ENCODE measurements at places on chromosomes 2 and 18.
A peak's percentile ranks its signal among the peaks of the same experiment; 100 is the strongest.

GRCh38 chr18:44927127-44927849 is 246.6 kb downstream of the SETBP1 start:
- DNase-seq: no peak

DNA sequence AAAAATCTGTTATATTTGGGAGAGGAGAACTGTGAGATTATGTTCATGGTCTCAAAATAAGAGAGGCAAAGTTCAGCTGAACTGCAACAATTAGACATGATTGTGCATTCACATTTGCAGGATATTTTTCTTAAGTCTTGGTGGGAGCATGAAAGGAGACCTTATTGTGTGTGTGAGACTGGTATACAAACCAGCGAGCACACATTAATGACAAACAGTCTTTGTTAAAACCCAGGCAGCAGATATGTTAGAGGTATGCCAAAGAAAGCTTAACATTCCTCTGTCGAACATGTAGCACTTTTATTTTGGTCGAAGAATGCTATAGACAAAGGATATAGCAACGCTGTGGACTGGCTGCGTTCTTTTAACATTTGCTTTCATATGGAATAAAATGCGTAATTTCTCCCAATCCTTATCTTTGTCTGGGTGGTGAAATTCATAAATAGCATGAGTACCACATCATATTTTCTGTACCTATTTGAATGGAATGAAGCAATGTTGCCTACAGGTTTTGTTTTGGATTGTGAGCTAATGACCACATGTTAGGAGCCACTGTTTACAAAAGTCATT is 88.4 kb downstream of the ICOS start:
- DNase-seq: peak; percentile 15

DNA sequence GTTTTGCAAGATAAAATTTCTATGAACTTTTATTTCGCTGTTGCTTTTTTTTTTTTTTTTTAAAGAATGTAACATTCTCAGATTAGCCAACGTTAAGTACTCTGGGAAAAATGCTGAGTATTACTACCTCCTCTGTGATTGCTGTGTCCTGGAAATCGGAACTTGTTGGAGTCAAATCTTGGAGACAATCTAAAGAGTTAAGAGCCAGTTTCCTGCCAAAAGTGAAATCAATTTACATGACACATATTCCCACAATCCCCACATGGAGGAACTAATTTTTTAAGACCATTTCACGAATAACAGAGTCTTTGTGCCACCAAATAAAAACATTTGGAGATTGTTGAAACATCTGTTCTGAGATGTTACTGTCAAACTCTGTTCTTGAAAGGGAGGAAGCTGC is 127.8 kb downstream of the MEP1B start:
- DNase-seq: no peak

DNA sequence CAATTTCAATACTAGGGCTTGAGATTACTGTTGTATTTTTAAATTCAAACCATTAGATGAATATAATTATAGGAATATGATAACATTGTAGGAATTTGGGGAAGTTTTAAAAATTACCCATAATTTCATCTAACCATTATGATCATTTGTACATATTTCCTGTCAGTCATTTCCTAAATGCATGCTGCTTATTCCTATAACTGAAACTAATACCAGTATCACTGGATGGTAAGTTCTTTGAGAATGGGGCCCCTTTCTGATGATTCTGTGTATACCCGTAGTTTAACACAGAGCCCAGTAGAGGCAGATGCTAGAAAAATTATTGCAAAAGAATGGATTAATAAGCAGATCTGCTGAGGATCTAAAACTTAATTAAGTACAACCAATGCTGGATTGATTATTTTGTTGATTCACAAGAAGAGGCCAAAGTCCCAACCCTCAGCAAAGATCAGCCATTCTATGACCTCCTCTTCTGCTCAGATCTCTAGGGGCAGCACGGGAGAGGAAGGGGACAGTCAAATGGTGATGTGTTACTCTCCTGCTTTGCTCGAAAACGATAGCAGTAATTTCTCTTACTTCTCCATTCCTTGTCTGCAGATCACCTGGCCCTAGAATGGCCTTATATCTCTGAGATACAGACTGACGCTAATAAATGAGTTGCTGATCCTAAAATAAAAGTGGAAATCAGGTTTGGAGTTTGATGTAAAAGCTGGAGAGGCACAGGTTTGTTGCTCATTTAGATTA is 69.5 kb upstream of the PELI1 start:
- no peak for DNase-seq

DNA sequence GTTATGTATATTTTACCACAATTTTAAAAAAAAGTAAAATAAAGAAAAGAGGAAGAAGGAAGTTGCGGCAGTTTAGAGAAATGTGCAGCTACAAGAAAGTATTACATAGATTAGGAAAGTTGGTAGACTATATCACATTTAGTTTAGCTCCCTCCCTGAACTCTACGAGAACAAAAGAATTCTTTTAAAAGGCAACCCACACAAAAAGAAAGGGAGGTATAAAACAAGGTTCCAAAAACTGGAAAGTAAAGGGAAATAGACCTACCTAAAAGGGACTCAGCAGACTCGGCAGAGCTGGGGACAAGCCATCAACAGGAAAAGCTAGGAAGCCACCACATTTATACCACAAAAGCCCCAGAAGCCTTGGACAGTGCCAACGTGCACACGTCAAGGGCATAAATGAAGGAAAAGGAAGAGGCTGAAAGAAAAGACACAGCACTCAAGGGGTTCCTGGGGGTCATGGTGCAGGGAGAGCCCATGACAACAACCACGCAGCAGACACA is 9.1 kb downstream of the TMEM127 start:
- no peak for DNase-seq

DNA sequence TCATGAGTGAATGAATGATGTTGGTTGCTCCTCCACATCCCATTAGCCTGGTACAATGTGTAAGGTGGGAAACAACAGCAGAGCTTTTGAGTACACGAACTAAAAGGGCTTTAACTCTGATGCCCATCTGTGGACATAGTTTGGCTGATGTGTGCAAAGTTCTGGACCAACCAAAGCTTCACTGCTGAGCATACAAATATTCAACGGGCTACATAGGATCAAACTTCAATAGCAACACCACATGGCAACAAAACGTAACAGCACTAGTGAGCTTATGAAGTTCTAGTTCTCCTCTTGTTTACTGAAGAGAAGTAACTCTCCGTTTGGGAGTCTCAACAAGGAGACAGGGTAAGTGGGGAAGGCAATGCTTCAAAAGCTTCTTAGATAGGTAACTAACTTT is 20.4 kb downstream of the STAM2 start:
- DNase-seq: no peak

GRCh38 chr2:239002954-239003623 is 155.2 kb downstream of the TWIST2 start:
- no peak for DNase-seq

DNA sequence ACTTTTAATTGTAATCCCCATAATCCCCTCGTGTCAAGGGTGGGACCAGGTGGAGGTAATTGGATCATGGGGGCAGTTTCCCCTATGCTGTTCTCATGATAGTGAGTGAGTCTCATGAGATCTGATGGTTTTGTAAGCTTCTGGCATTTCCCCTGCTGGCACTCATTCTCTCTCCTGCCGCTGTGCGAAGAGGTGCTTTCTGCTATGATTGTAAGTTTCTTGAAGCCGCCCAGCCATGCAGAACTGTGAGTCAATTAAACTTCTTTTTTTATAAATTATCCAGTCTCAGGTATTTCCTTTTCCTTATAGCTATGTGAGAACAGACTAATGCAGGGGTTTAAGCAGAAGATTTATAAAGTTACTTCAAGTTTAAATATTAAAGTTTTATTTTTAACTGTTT is 655.2 kb downstream of the EPHA4 start:
- DNase-seq: no peak
